Kidney tubule cell (primary cell): ENCODE measurements at places on chromosomes 3 and 15.

GRCh38 chr3:192409201-192409837 is 318.0 kb downstream of the FGF12 start:
- peak; percentile 64 for DNase-seq

- peak; percentile 75 for DNase-seq
Measured at GRCh38 chr3:99909714-99910495, 92.2 kb downstream of the CMSS1 start.

DNA sequence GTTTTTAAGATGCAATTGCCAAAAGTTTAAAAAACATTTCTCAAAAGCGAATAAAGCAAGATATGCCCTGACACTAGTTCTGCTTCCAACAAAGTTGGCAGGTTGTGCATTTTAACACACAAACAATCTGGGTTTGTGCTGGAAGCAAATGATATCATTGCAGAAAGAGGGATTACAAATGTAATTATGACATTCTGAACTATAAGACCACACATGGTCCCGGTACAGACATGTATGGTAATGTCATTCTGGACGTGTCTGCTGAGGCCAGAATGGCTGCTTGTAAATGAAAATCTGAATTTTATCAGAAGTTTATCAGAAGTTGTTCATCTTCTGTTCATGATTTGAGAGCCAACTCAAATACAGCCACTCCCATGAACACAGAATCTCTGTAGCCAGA is 10.7 kb downstream of the TMC3 start:
- DNase-seq, result no peak

GRCh38 chr15:89379251-89379695 is 44.6 kb upstream of the POLG start:
- no peak for DNase-seq

DNA sequence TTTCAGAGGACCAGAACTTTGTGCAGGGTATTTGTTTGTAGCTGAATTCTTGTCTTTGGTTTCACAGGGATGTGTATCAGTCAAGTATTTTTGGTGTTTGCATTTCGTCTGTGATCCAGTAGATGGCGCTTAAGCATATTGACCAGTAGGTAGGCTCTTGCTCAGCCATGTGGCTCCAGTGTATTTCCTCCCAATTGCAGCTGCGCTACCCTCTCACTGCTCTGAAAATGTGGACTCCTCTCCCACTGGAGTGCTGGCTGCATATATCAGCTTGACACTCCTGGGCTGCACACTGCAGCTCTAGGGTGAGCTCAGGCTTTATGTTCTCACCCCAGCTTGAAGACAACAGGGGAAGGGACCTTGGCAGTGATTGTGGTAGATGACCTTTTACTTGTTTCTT is 1264.3 kb upstream of the ALCAM start:
- peak; percentile 53 for DNase-seq

GRCh38 chr3:75342425-75342824 is 321.7 kb upstream of the FRG2C start:
- DNase-seq, result no peak

DNA sequence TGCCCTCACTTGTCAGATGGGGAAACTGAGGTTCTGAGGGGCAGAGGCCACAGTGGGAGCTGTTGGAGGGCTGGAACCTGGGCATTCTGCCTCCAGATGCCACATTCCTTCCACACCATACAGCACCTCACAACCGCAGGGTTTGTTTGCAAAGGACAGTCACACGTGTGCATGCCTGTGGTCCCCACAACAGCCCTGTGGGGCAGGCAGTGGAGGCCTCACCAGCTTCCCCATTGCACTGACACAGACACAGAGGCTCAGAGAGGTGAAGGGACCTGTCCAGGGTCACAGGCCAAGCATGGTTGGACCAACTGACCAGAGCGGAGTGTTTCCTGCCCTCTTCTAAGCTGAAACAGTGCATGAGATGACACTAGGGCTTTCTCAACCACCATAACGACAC is 75.2 kb upstream of the SEC13 start:
- no peak for DNase-seq

GRCh38 chr15:82539691-82540054 is 584 bp downstream of the RPS17 start:
- DNase-seq, result peak; percentile 24

- peak; percentile 94 for DNase-seq
Measured at GRCh38 chr15:44340410-44340809, 51.9 kb downstream of the GOLM2 start.
